ENCODE measurements at places on chromosomes 11 and 22. TPM values are rescaled to one million over a fixed set of nuclear protein-coding genes. Genes with fewer than 3 reads are reported as not detected.

P2RX6 gene
- total RNA-seq: 0.45 TPM

GRCh38 chr11:1307163-1307870 is 2.1 kb downstream of the TOLLIP start:
- DNase-seq: no peak

- no peak for DNase-seq
Observed at GRCh38 chr11:134433806-134434205, 21.8 kb upstream of the B3GAT1 start.

DNA sequence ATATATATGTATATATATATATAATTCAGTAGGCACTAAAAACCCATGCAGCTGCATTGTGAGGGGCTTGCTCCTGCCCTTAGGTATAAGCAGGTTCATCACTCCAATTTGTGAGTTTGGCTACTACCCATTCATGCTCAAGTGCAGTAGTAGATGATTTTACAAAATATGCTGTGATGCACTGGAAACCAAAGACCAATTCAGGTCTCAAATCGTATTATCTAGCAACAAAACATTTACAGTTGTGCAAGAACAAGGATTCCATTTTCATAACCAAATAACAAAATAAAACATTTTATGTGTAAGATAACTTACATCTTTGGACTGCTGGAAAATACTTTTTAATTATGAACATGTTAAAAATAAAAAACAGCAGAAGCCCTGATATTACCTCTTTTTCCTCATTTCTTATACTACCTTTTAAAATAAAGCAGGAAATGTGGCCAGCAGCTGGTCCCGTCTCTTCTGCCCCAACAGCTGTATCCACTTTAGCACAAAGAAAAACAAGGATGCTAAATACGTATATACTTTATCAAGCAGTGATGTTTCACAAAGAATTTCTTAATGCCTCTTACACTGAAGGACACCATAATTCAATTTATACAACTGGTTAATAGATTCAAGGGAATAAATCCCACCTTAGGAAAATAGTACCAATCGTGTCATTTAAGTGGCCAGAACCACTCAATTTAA is 2.8 kb downstream of the CREBZF start:
- DNase-seq: no peak

- peak; percentile 60 for DNase-seq
Observed at GRCh38 chr11:121591405-121592033, 138.8 kb upstream of the SORL1-AS1 start.

SPECC1L gene
- 27.4 TPM for total RNA-seq

DNA sequence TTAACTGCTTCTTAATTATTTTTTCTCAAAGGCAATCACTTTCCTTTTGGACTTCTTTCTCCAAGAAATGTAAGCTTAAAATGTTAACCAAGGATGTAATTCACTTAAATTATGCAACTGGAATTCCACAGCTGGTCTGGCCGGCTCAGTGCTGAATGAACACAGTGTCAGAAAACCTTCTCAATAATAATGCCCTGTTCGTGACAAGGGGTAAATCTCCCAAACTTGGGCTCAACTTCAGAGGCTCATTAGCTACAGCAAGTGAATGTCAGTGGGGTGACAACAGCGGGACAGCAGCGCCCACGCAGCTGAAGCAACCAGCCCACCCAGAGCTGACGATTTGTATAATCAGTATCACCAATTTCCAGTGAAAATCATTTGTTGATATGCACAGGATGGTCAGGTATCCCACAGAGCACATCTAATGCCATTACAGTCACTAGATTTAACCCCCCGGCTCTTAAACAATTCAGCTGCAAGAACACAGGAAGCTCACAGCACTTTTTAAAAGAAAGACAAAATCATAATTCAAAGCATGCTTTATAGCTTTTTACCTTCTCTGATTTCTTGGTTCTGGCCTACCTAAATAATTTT is 704.8 kb downstream of the DLG2 start:
- no peak for DNase-seq

DNA sequence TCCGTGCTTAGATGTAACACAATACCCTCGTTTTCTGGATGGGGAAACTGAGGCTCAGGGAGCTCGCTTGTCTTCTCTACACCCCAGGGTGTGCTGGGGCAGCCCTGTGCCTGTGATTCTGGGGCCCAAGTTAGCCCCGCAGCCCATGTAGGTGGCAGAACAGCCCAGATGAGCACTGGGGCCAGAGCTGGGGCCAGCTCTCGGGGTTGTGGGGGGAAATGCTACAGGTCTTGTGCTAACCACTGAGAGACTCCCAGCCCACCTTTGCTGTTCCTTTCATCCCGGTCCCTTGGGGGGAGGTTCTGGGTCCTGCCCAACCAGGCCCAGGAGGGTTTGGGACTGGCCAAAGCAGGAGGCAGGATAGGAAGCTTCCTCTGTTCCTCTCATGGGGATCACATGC is 13.5 kb downstream of the MYEOV start:
- no peak for DNase-seq

- no peak for DNase-seq
Observed at GRCh38 chr22:46766611-46767010, 4.2 kb downstream of the TBC1D22A start.

DNA sequence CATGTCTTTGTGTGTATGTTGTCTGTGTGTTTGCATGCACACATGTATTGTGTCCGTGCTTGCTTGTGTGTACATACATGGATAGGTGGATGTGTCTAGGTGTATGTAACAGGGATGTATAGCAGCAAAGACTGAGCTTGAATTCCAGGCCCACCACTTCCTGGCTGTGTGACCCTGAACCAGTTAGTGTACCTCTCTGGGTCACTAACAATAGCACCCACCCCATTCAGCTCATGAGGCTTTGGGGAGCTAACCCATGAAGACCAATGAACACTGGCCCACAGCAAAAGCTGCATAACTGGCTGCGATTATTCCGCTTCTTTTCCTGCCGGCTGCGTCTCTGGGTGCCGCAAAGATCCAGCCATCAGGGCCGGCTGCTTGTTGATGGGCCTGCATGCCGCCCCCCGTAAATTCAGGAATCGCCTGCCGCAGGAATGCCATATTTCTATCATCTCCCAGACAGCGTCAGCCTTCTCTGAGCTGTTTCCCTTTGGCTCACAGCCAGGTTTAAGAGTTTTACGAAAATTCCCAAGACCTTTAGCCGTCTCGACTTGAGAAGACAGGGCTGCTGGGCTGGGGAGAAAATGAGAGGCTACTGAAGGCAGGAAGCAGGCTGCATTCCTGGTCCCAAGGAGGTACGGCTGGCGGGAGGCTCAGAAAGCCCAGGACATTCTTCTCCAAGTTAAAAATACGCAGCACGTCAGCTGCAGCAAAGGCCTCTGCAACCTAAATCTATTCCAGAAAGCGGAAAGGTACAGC is 224.6 kb downstream of the MN1 start:
- no peak for DNase-seq

GPHA2 gene
- total RNA-seq: 0.53 TPM

KCTD14 gene
- total RNA-seq: 15.0 TPM

GRCh38 chr11:94675813-94676212 is 92.3 kb upstream of the AMOTL1 start:
- DNase-seq: no peak

DNA sequence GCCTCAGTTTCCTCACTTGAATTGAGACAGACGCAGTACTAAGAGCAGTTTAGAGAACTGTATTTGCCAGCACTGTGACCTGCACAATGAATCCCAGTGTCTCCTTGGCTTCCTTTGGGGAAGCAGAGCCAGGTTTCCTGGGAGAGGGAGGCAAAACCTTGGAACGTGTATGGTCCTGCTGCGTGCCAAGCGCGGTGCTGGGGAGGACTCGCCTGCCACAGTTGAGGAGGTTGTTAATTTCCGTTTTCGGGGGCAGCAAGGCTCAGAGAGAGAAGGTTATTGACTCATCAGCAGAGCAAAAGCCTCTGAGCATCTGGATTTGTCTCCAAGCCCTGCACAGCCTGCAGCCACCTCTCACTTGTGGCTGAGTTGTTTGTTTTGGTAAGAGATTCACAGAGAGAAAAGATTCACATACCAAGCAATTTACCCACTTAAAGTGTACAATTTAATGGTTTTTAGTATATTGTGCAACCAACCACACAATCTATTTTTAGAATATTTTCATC is 10.8 kb downstream of the SYT12 start:
- peak; percentile 93 for DNase-seq

DNA sequence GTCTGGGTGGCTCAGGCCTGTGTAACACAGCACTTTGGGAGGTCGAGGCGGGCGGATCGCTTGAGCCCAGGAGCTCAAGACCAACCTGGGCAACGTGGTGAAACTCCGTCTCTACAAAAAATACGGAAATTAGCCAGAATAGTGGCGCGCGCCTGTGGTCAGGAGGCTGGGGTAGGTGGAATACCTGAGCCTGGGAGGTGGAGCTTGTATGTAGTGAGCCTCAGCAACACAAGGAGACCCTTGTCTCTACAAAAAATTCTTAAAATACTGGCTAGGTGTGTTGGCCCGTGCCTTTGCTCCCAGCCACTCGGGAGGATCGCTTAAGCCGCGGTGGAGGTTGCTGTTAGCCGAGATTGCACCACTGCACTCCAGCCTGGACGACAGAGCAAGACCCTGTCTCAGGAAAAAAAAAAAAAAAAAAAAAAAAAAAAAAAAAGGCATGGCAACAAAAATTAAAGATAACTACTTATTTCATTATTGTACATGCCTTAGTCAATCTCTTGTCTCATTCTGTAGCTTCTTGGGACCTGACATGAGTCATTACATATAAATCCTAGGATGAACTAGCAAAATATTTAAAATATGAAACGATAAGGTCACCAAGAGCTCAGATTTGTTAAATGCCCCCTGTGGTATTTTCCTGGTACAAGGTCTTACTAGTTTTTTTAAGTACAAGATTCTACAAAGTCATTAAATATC is 1.1 kb downstream of the TAF1D start:
- DNase-seq: peak; percentile 60

- DNase-seq: no peak
Observed at GRCh38 chr11:123504401-123504800, 74.3 kb downstream of the GRAMD1B start.

SLC5A1 gene
- not detected for total RNA-seq

SLC29A2 gene
- 0.68 TPM for total RNA-seq

QSER1 gene
- 19.3 TPM for total RNA-seq

- no peak for DNase-seq
Observed at GRCh38 chr11:62632492-62632891, 10.7 kb upstream of the B3GAT3 start.

MTCH2 gene
- total RNA-seq: 192 TPM

DNA sequence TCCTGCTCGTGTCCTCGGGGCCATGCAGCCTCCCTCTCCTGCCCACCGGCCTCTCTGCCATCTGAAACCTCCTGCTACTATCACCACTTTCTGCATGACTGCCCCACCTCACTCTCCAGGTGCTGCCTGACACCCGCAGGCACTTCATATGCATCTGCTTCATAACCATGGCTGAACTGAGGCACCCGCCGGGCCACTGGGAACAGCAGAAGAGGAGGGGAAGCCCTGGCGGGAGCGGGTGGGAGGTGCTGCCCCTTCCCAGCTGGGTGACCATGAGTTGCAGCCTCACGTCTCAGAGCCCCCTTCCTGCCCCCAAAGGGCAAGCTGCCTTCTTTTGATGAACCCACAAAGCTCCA is 21.7 kb upstream of the PICK1 start:
- DNase-seq: no peak
